ENCODE measurements at places on chromosomes 4 and X.

GRCh38 chrX:24235084-24235710 is 78.7 kb downstream of the SUPT20HL2 start:
- no peak for DNase-seq

DNA sequence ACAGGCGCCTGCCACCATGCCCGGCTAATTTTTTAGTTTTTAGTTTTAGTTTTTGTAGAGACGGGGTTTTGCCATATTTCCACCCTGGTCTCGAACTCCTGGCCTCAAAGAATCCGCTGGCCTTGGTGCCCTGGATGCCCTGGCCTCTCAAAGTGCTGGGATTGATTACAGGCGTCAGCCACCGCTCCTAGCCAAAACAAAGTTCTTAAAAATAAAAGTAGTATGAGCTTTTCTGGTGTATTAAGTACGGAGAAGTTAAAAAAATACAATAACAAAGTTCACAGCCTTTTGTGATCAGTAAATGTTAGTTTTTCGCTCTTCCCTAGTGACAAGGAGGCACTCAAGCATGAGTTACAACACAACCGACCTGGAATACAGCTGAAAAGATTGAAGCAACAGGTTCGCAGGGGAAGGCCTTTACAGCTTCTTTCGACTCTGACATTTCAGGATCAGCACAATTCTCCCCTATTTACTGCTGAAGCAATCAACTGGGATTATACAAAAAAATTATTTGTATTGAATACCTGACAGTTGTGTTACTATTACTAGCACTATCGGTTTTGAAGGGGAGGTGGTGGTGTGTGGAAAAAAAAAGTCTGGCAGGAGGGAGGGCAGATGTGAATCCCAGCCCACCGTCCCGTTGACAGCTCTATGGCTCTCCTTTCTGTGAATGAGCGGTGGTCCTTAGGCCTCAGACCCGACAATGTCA is 893 bp upstream of the METAP1 start:
- DNase-seq = no peak

DNA sequence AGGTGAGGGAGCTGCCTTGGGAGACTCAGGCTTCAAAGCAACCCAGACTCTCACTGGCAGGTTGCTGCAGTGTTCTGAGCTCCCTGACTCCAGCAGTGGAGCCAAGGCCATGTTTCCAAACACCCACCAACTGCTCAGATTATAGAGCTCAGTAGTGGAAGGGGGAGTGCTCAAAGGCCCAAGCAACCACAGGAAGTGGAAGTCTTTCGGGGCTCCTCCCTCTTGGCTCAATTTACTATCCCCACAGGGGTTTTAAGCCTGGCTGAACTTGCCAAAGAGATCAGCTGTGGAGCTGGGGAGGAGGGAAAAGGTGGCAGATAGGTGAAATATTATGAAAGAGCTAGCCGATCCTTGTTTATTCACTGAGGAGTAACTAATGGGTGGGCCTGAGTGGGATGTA is 82.5 kb downstream of the HPRT1 start:
- DNase-seq = peak; percentile 46

DNA sequence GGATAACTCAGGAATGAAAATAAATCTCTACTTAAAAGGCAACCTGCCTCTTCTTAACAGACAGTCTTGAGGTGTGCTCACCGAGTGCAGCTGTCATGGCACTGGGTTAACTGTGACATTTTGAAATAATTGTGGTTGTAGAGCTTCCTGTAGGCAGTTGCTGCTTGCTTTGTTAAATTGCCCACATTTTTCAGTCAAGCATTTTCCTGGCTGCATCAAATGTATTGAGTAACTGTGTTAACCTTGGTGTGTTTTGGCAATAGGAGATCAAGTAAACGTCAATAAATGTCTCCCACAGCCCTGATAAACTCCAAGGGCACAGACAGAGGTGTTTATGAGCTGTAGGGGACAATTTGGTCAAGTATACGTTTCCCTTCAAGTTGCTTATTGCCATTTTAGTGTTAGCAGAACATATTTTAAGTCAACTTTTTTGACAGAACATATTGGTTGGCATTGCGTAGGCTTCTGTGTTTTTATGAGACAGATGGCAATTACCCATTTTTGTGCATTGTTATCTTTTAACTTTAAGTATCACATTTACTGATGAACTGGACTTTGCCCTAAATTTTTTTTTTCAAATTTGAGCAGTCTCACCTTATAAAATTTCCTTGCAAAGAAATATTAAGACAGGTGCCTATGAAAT is 527.4 kb downstream of the C4orf33 start:
- DNase-seq = no peak

DNA sequence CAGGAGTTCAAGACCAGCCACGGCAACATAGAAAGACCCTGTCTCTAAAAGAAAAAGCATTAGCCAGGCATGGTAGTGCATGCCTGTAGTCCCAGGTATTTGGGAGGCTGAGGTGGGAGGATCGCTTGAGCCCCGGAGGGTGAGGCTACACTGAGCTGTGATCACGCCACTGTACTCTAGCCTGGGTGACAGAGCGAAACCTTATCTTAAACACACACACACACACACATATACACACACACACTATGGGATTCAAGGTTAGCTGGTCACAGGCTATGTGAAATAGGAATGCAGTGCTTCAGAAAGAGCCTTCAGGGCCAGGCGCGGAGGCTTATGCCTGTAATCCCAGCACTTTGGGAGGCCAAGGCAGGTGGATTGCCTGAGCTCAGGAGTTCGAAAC is 23.5 kb downstream of the NLGN3 start:
- no peak for DNase-seq

DNA sequence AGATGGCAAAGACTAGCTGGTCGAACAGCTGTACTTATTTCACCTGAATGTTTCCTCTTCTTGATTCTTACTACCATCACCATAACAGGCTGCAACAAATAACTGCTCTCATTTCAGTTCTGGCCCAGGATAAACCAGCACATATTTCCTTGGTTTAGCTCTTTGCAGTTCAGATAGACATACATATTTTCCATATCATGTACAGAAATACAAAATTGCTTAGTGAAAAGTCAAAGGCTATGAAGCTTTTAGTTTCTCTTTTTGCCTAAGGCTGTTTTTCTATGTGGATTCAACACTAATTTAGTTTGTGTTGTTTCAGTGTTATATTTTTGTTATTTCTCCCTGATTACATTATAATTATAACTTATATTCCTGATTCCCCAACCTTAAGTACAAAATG is 103.6 kb upstream of the BMP3 start:
- DNase-seq = no peak

- DNase-seq = no peak
Measured at GRCh38 chr4:1572964-1573720, 111.0 kb downstream of the FAM53A start.

GRCh38 chr4:38914854-38915253 is 47.2 kb downstream of the FAM114A1 start:
- no peak for DNase-seq

DNA sequence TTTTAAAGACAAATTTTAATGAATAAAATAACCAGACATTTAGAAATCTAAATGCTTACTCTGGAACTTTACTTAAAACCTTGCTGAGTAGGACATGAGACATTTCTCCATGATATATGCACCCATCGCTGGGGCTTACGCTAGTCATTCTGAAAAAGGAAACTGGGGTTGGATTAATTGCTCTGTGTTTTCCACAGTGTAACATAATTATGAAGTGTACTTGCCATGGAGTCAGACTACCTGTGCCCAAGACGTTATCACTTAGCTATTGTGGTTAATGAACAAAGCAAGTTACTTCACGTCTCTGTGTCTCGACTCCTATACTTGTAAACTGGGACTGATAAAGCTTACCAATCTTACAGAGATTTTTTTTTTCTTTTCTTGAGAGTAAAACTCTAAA is 47.8 kb downstream of the SHISA3 start:
- DNase-seq = no peak

- DNase-seq = no peak
Measured at GRCh38 chr4:74975848-74976824, 43.2 kb downstream of the PARM1 start.

DNA sequence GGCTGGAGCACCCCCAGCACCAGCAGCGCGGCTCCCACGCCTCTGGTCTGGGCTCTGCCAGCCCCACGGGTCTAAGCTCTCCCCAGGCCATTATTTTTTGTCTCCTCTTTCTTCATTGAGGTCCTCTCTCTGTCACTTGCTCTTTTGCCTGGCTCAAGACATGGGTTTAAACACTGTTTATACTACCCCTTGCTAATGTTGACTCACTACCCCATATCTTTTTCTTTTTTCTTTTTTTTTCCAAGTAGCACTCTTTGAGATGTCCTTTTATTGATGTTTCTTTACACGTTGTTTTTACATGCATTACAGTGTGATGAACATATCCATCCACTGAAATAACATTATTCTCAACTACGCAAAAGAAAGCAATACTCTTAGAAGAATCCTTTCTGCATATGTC is 1.7 kb upstream of the ERVMER34-1 start:
- no peak for DNase-seq

DNA sequence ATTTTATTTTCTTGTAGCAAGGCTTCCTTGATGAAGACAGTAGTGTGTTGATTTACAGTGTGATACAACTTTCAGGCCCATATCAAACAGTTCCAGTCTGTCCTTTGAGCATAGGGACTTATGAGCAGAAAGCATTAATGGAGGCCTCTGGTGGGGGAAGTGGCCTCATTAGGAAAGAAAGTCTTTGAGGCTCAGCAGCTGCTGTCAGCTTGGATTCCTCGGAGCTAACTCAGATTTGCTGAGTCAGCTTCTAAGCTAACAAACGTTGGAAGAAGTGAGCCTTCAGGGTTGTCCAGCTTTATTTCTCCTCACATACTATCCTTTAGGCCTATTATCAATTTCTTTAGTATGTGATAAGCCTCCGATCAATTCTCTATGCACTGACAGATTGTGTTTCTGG is 15.8 kb upstream of the SFRP2 start:
- no peak for DNase-seq

DNA sequence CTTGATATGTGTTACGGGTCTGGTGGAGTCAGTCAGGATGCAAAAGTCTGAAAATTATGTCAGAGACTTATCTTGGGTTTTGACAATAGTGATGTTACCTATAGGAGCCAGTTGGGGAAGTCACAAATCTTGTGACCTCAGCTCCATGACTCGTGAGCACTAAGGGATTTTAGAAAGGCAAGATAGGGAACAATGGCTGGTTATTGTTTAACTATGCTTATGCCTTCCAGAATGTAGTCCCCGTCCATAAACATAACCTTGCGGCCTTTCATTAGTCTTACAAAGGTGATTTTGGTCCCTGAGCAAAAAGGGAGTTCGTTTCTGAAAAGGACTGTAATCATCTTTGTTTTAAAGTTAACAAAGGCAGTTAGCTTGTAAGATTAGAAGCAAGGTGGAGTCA is 23.9 kb upstream of the GATB start:
- DNase-seq = no peak

- peak; percentile 69 for DNase-seq
Measured at GRCh38 chr4:27702730-27703431, 842.2 kb downstream of the STIM2 start.

DNA sequence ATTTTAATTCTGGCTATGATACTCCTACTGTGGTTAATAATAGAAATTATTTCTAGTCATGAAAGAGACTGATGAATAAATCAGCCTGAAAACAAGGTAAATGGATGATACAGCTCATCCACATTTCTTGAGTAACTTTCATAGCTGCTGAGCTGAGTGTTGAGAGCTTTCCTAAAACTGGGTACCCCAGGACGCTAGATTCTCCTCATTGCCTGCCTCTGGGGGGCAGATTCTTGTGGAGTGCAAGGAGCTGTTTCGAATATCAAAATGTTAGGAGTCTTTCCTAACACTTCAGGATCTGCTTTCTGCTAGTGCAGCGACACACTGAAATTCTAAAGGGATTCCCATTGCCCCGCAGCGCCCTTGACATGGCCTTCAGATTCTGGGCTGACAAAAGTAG is 2.1 kb downstream of the MND1 start:
- peak; percentile 60 for DNase-seq

DNA sequence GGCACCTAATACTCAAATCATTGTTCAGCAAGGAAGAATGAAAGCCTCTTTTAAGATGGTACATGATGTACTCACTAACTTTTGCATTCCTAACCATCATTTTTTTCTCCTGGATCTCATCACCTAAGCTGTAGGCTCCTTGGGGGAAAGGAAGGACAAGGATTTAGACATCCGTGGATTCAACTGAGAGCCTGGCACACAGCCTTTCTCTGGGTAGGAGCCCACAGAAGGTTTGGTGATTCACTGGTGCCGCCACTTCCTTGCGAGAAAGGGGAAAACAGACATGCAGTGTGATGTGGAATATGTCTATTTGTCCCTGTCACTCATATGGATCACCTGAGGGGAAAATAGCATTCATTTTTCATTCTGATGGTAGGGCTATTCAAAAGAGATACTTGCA is 147.3 kb downstream of the PCDH7 start:
- no peak for DNase-seq

GRCh38 chr4:65943076-65943475 is 272.8 kb upstream of the EPHA5 start:
- DNase-seq = peak; percentile 89

DNA sequence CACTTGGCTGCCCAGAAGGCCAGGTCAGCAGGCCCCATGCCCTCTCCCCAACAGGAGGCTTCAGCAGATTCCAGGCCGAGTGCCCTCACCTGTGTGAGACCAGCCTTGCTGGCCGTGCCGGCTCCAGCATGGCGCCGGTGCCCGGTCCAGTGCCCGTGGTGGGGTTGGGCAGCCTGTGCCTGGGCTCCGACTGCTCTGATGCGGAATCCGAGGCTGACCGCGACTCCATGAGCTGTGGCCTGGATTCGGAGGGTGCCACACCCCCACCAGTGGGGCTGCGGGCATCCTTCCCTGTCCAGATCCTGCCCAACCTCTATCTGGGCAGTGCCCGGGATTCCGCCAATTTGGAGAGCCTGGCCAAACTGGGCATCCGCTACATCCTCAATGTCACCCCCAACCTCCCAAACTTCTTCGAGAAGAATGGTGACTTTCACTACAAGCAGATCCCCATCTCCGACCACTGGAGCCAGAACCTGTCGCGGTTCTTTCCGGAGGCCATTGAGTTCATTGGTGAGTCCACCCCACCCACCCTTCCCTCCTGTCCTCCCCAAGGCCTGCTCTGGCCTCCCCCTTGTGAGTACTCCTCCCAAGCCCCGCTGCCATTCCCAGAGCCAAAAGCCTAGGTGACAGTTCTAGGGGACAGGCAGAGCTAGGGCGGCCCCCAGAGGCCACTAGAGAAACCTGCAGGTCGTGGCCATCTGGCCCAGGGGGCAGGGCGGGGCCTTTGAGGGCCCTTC is 2.3 kb downstream of the DUSP9 start:
- peak; percentile 81 for DNase-seq

Measured in GM23338 (cell line).